ENCODE measurements at places on chromosomes 4 and X.
A peak's percentile ranks its signal among the peaks of the same experiment; 100 is the strongest.

DNA sequence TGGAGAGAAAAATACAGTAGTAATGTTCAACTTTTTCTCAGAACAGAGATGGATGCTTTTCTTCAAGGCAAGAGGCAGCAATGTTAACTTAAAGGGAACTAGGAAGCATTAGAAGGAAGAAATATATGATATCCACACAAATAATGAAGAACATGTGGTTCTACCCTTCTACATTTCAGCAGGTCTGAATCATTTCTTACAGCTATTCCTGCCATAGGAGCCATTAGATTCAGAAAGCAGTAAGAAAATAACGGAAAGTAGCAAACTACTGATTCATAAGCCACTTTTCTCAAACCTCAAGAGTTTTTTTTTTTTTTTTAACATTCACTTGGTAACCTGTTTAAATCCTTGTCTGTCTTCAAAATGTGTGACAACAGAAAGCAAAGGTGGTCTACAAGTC lies 1251.6 kb upstream of the AGA start:
- no peak for DNase-seq
- H3K27me3 ChIP-seq: no peaks in the 10 kb centered on the region
- H3K36me3 ChIP-seq: no peaks in the 10 kb centered on the region
- H3K4me3 ChIP-seq: no peak overlapping the region
- no peak overlapping the region for H3K27ac ChIP-seq

DNA sequence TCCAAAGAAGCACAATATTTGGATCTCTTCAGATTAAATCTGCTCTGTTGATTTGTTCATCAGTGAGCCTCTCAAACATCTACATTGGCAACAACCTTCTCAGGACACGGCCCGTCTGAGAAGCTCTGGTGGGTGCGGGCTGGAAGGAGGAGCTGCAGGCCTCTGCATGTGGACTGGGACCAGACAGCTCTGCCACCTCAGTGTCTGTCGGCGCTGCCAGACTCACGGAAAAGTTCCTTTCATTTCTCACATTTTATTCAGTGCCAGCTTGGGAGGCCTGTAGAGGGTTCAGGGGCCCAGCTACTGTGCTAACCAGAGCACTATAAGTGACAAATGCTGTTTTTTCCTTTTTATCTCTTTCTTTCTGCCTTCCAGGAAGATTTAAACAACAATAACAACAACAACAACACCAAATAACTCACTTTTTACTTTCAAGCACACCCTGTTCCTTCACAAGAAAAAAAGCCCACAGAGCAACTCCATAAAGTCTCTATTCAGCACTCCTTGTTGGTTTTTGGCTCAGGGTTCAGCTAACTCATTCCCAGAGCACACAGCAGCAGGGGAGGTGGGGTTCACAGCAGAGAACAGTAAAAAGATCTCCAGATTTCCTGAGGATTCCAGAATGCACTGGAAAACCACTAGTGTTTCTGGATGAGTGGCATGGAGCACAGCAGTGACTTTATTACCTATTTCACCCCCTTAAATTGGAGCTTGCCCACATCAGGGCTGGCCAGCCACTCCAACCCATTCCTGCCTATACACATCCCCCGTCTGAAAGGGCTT lies 23.2 kb upstream of the HOPX start:
- H3K27ac ChIP-seq: peak overlapping the region; percentile 69
- peaks cover 21% of the 10 kb centered on the region for H3K4me1 ChIP-seq
- H3K4me3 ChIP-seq: no peak overlapping the region
- no peak for DNase-seq

DNA sequence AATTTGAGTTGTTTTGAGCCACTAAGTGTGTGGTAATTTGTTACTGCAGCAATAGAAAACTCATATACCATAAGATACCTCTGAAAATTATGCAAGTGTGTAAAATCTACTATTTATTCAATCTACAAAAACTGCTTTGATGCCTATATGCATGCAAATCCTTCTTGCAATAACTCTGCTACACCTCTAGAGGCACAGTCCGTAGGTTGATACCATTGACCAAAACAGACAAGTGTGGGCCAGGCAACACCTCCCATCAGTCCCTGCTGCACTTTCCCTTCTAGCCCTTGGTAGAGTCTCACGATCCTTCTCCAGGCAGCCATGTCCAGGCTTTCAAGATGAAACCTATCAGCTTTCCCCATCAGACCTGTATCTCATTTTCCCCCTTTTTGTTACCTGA lies 48.8 kb upstream of the FAM9A start:
- H3K27me3 ChIP-seq: no peaks in the 10 kb centered on the region
- no peak for DNase-seq
- no peak overlapping the region for H3K27ac ChIP-seq
- no peaks in the 10 kb centered on the region for H3K4me1 ChIP-seq
- H3K36me3 ChIP-seq: no peaks in the 10 kb centered on the region

DNA sequence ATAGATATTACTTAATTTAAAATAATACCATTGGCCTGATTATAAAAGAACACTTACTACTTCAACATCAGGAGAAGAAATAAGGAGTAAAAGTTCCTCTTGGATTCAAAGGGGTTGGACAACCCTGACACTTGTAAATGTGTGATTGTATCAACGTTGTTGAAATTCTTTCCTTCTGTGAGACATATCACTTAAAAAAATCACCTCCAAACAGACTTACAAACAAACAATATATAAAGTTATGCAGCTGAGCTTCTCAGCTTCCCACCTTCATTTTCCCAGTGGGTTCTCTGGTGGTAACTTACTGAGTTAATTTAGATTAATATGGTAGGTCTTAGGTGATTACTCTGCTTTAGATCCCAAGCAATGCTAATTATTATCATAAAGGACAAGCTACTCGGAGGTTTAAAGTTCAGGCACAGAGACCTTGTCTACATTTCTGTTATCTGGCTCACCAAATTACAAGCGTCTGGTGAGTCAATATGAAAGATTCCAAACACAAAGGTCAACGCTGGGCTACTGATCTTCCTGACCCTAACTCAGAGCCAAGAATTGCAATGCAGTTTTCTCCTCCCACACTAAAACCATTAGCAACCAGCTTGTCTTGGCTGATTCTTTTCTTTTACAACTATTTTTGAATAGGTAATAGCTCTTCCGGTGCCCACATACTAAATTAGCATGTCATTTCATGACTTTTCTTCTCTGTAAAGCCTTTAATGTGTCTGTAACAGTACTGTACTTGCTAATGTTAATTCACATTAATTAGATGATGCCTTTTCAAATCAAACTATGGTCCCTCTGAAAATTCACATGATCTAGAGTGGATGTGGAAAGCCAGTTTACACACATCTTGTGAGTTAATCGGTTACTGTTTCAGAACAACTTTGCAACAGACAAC lies 157.6 kb downstream of the RASL11B start:
- no peak overlapping the region for H3K27ac ChIP-seq
- no peak for DNase-seq
- no peaks in the 10 kb centered on the region for H3K36me3 ChIP-seq
- no peaks in the 10 kb centered on the region for H3K27me3 ChIP-seq
- H3K4me3 ChIP-seq: no peak overlapping the region

- no peak overlapping the region for H3K27ac ChIP-seq
- no peaks in the 10 kb centered on the region for H3K4me1 ChIP-seq
- H3K27me3 ChIP-seq: no peaks in the 10 kb centered on the region
Measured at GRCh38 chr4:15317246-15317645, 110.6 kb upstream of the C1QTNF7 start.

- H3K27me3 ChIP-seq: no peaks in the 10 kb centered on the region
- no peaks in the 10 kb centered on the region for H3K36me3 ChIP-seq
- no peak overlapping the region for H3K27ac ChIP-seq
- no peak for DNase-seq
Measured at GRCh38 chrX:13295841-13296240, 24.0 kb downstream of the ATXN3L start.

GRCh38 chr4:151807220-151807619 lies 46.4 kb upstream of the GATB start:
- no peaks in the 10 kb centered on the region for H3K4me1 ChIP-seq

DNA sequence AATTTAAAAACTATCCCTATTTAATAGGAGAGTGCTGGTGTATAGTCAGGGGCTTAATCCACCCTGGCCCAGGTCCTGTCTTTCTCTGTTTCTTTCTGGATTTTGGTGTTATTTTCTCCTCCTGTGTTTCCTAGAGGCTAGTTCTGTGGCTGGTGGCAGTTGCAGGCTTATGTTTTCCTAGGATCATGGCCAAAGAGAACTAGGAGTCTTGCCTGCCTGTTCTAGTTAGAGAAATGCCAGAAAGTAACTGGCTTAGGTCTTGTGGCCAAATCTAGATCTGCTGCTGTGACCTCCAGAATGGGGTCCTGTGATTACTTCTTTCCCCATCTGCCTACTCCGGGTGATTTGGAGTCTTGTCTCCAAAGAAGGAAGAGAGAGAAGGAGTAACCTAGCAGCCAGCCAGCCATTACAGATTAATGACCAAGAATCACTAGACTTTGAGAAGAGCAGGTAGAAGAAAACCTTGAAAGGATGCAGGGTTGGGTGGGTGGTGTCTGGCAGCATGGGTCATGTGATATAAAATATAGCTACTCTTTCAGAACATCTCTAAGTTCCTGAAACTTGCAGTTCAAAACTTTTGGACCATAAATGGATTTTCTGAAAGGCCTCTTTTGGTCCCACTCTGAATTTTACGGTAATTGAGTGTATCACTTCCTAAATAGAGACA lies 117.9 kb downstream of the STIM2 start:
- no peaks in the 10 kb centered on the region for H3K36me3 ChIP-seq
- no peak overlapping the region for H3K4me3 ChIP-seq
- DNase-seq: no peak
- H3K4me1 ChIP-seq: no peaks in the 10 kb centered on the region
